Esophagus muscularis mucosa (tissue), 4 donors: ENCODE measurements at places on chromosomes 3 and 15. TPM values are rescaled to one million over a fixed set of nuclear protein-coding genes. Genes with fewer than 3 reads are reported as not detected.

DNA sequence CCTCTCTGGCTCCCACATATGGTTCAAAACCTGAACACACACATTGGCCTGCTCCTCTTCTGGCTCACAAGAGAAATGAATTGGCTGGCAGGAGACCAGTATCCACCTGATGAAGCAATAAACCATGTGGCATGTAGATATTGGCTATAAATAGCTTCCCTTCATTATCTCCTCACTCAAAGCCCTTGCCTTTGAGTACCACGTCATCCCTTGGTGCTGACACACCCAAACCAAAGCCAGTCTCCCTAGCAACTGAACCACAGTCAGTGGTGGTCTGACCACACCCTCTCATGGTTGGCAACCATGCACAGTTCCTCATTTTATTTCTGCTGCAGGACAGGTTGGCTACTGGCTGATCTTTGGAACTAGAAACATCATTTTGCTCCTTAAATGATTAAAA is 98.8 kb downstream of the ZNF621 start:
- DNase-seq, result no peak

GRCh38 chr3:194773216-194773615 is 87.5 kb downstream of the FAM43A start:
- DNase-seq, result no peak

GRCh38 chr3:12190221-12190807 is 31.6 kb upstream of the TIMP4 start:
- DNase-seq, result peak; percentile 83

GRCh38 chr3:98977520-98977919 is 76.0 kb upstream of the DCBLD2 start:
- no peak for DNase-seq

GRCh38 chr3:142611206-142611605 is 15.0 kb downstream of the PLS1 start:
- no peak for DNase-seq

DNA sequence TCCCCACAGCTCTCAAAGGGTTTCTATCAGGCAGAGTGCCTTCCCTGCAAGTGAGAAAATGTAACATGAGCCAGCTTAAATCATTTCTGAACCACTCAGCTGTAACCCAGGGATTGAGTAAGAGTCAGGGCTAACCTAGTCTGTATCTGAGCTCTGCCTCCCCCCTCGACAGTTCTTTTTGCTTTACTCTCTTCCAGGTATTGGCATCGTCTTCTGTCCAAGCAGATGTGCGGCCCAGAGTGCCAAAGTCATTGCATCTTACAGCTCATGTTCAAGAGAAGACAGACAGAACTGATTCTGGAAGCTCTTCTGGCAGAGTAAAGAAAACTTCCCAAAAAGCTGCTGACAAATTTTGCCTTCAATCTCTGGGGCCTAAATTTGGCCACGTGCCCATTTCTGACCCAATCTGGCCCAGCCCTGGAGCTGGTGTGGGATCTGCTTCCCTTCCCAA is 74.8 kb downstream of the ABHD5 start:
- no peak for DNase-seq

DNA sequence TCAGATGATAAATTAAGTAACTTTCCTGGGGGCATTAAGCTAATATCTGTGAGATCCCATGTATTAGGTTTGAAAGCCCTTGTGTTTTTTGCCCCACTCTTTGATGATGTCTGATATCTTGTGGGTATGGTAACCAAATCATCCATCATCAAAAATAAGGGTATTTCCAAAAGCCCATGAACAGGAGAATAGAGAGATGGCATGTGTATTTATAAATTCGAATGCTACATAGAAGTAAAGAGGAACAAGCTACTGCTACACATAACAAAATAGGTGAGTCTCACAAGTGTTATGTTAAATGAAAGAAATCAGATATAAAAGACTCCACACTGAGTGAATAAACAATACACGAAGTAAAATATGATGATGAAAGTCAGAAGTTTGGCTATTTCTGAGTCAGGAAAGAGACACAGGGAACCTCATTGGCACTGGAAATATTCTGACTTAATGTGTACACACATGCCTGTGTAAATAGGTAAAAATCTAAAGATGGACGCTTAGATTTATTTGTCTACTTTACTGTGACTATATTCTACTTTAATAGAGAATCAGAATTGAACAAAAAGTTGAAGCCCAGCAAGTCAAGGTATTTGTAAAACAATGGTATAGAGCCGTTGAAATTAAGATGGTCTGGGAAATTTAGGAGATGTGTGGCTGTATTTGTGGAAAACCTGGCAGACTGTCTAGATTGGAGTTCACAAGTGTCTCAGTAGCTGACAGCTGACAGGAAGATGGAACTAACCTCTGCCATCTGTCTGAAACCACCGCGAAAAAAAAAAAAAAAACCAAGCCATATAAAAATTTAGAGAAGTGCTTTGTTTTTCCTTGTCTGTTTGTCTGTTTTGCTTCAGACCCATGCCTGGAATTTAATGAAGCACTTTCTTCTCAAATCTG is 111.0 kb upstream of the TGFBR2 start:
- no peak for DNase-seq

DNA sequence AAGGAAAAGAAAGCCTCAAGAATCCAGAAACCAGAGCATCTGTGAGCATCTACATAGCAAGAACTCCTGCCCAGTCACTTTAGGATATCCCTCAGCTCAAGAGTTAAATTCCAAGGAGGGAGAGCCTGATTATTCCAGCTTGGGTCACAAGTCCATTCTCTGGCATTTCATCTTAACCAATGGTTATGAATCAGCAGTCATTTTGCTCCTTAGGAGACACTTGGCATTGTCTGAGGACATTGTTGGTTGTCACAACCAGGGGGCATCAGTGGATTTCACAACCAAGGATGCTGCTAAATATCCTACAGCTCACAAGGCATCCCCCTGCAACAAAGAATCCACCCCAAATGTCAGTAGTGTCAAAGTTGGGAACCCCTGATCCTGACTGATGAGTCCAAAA is 51.0 kb upstream of the LMCD1 start:
- no peak for DNase-seq

NPTN gene
- total RNA-seq, result 281 TPM

GRCh38 chr3:53975382-53975781 is 83.7 kb upstream of the SELENOK start:
- DNase-seq, result no peak

- no peak for DNase-seq
These were observed 64.0 kb upstream of the CPOX start for GRCh38 chr3:98657457-98657856.

GRCh38 chr15:92053753-92054316 is 200.3 kb downstream of the SLCO3A1 start:
- no peak for DNase-seq

DNA sequence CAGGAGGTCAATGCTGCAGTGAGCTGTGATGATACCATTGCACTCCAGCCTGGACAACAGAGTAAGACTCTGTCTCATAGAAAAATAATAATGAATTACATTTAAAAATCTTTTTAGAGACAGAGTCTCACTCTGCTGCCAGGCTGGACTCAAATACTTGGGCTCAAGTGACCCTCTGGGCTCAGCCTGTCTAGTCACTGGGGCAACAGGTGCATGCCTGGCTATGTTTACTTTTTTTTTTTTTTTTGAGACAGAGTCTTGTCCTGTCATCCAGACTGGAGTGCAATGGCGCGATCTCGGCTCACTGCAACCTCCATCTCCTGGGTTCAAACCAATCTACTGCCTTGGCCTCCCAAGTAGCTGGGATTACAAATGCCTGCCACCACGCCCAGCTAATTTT is 8.0 kb upstream of the PLEKHO2 start:
- DNase-seq, result no peak

ITIH1 gene
- not detected for total RNA-seq

- no peak for DNase-seq
These were observed 131.1 kb upstream of the PPP2R3A start for GRCh38 chr3:135834465-135834864.

- no peak for DNase-seq
These were observed 1.9 kb downstream of the OSBPL10 start for GRCh38 chr3:31979001-31979697.

AHSG gene
- not detected for total RNA-seq

DNA sequence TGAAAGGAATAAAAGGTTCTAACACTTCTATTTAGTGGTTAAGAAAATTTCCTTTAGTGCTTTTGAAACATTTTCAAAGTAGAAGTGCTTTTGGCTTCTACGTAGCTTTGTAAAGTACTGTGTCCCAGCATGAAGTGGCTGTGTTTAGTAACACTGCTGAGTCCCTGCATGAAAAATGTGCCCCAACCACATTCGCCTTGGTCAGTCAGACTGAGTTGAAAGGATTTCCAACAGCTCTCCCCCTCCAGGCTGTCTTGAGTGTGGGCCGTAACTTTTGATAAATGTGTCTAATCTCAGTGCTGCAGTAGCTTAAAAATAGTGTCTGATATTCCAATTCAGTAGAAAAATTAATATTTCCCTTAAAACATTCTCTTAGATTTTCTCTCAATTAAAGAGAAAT is 115.0 kb downstream of the NR1D2 start:
- DNase-seq, result no peak

GRCh38 chr3:12662593-12663400 is 1.1 kb downstream of the RAF1 start:
- no peak for DNase-seq

DNA sequence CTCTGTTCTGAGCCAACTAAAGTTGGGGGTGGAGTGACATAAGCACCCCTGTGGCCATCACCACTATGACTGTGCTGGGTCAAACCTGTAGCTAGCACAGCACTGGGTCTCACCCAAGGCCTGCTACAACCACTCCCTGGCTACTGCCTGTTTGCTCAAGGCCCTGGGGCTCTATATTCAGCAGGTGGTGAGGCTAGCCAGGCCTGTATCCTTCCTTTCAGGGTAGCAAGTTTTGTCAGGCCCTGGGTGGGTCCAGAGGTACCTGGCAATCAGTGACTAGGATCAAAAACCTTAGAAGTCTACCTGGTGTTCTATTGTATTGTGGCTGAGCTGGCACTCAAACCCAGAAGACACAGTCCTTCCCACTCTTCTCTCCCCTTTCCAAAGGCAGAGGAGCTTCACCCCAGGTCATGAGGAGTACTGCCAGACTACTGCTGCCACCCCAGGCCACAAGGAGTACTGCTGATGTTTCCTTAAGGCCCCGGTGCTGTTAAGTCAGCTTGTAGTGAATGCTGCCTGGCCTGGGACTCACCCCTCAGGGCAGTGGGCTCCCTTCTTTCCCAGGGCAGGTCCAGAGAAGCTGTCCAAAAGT is 170.8 kb downstream of the IGSF11 start:
- peak; percentile 85 for DNase-seq

- no peak for DNase-seq
These were observed 589.6 kb downstream of the PDCD6IP start for GRCh38 chr3:34387826-34388564.

DNA sequence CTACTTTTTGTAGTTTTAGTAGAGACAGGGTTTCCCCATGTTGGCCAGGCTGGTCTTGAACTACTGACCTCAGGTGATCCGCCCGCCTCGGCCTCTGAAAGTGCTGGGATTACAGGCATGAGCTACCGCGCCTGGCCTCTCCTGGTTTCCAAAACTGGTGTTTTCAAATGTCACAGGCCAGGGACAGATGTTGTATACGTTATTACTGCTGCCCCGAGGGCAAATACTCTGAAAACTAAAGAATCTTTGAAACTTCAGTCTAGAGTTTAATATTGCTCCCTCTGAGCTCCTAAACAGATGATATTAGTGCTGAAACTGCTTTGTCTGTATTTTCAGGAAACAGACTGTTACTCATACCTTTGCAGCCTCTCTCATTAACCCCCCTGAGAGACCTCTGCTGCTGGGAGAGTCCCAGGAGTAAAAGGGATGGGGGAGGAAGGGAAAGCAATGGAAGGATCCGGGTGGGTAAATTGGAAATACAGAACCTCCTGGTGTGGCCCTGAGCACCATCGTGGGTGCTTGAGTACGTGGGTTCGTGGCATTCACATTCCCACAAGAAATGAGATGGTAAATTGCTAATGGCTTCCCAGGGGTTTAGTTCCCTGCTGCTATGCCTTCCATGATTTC is 96.3 kb upstream of the IGF1R start:
- no peak for DNase-seq

DNA sequence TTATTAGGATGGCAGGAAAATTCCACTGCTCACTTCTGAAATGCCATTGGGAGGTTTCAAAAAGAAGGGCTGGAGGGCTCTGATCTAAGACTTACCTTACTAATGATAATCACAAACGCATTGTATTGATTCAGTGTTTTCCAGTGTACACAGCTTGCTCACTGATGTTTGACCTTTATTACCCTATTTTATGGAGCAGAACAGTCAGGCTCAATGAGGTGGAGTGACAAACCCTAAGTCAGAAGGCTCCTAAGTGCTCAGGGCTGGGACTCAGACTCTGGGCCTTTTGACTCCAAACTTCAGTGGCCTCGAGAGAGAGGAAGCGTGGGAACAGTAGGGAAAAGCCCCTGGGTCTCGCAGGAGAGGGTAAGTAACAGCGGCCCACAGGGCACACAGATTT is 20.3 kb upstream of the RAD18 start:
- DNase-seq, result no peak

DNA sequence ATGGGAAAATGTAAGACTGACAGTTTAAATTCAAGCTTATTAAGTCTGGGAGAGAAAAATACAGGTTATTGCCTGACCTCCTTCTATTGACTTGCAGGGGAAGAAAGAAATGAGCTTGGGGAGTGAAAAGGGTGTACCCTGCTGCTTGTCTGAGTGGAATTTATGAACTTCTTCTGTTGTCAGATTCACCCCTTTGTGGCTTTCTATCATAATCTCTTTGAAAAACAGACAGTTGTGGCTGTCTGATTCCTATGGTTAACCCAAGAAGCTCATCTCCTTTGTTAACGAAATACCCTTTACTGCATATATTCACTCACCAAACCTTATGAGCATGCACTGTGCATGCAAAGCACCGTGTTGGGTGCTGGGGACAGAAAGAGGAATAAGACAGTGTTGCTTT is 22.5 kb downstream of the GPD1L start:
- DNase-seq, result no peak

SCN11A gene
- total RNA-seq, result 0.99 TPM

GRCh38 chr15:90994059-90994416 is 297 bp downstream of the PRC1 start:
- no peak for DNase-seq

- no peak for DNase-seq
These were observed 30.5 kb upstream of the TRPC1 start for GRCh38 chr3:142693136-142693853.

DNA sequence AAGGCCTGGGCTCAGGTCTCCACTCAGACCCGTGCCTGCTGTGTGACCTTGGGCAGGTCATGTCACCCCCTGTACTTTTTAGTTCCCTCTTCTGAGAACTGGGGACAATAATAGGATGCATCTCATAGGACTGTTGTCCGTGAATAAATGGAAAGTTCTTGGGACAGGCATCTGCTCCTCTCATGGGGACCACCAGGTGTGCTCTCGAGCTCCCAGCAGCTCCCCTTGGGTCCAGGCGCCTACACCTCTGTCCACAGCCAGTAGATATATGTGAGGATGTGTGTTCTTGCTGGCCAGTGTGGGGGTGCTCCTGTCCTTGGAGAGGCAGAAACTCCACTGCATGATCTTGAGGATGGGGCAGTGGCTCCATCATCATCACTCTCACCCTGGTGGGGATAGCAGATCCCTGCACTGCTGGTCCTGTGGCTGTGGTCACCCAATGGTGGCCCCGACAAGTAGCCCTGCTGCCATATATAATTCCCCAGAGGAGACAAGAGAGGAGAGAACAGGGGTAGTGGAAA is 257.6 kb upstream of the TLE3 start:
- DNase-seq, result peak; percentile 66

GRCh38 chr3:63689285-63689684 is 36.8 kb downstream of the SNTN start:
- DNase-seq, result no peak
